ENCODE measurements at places on chromosomes 3 and 15. TPM values are rescaled to one million over a fixed set of nuclear protein-coding genes. Genes with fewer than 3 reads are reported as not detected.

The TJP1 gene
- total RNA-seq = 46.3 TPM

The AHSG gene
- 0.28 TPM for total RNA-seq

The PRR20G gene
- not detected for total RNA-seq

The SPINT1 gene
- 346 TPM for total RNA-seq

The RHCG gene
- total RNA-seq = 274 TPM

The ADPRH gene
- total RNA-seq = 0.46 TPM

The MST1 gene
- total RNA-seq = 4.2 TPM

The REC114 gene
- not detected for total RNA-seq

The SCN10A gene
- not detected for total RNA-seq

The KNG1 gene
- total RNA-seq = not detected

The GNB5 gene
- 33.0 TPM for total RNA-seq

The CP gene
- total RNA-seq = 1.1 TPM

The GP5 gene
- not detected for total RNA-seq

The IL17RE gene
- total RNA-seq = 19.3 TPM

The DUOXA2 gene
- not detected for total RNA-seq

The GALNT15 gene
- 0.42 TPM for total RNA-seq

The LRRC58 gene
- total RNA-seq = 22.9 TPM

The LRRC34 gene
- total RNA-seq = 0.85 TPM

The TEX55 gene
- not detected for total RNA-seq

The LAMB2 gene
- total RNA-seq = 112 TPM

The TM4SF18 gene
- not detected for total RNA-seq
